ENCODE measurements at places on chromosomes 13 and 19.

DNA sequence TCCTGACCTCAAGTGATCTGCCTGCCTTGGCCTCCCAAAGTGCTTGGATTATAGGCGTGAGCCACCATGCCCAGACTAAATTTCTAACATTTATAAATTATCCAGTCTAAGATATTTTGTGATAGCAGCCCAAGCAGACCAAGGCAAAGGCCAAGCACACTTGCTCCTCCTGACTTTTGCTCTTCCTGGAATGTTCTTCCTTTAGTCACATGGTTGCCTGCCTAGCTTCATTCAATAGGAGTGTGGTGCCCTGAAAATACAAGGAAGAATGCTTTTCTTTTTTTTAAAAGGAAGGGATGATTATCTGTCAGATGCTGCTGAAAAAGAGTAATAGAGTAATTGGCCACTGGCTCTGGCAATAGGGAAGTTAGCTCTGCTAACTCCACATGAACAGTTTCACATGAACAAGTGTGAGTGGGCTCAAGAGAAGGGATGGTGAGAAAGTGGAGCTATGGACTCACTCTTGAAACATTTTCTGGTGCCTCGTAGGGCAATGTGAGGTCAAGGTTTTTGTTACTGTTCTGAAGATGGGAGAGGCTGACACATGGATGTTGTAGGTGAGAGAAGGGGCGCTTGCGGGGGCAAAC lies 47.1 kb downstream of the USPL1 start:
- DNase-seq, result no peak

DNA sequence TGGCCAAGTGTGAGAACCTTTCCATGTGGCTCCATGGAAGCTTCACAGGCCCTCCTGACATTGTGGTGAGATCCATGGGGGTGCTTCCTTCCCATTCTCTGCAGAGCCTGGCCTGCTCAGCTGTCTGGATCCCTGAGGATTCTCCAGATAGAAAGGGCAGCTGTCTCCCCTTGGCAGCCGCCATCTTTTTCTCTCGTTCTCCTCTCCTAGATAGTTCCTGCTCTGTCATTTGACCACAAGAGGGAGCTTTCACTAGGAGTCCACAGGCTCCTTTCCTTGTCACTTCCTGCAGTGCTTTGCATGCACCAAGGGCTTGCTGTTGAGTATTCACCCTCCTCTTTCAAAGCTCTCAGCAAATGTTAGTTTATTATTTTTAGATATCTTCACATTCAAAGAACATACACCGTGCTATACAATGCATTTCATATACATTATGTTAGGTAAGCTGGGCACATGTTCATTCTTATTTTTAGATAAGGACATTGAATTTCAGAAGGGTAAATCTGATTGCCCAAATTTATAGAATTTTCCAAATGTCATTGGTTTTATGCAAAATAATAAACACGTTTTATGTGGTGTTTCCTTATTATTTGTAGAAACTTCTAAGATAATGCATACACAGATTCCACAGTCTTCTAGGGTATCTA lies 133.2 kb downstream of the FRY start:
- DNase-seq, result no peak

DNA sequence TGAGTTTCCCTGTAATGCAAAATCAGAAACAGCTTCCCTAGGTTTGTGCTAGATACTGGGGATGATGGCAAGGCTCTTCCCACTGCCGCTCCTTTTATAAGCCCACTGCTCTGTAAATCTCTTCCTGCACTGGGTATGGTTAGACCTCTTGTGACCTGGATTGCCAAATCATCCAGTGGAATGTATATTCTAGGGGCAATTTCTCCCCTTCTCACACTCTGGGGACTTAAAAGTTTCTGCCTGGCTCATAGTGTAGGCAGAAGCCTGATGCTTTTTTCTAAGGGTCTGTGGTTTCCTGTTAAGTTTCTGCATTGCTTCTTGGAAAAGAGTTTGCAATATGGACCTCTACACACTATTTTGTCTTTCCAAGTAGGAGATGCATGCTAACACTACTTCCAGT lies 1582.0 kb upstream of the PCDH20 start:
- no peak for DNase-seq

GRCh38 chr19:35608251-35608650 lies 4.3 kb upstream of the HAUS5 start:
- DNase-seq, result no peak

DNA sequence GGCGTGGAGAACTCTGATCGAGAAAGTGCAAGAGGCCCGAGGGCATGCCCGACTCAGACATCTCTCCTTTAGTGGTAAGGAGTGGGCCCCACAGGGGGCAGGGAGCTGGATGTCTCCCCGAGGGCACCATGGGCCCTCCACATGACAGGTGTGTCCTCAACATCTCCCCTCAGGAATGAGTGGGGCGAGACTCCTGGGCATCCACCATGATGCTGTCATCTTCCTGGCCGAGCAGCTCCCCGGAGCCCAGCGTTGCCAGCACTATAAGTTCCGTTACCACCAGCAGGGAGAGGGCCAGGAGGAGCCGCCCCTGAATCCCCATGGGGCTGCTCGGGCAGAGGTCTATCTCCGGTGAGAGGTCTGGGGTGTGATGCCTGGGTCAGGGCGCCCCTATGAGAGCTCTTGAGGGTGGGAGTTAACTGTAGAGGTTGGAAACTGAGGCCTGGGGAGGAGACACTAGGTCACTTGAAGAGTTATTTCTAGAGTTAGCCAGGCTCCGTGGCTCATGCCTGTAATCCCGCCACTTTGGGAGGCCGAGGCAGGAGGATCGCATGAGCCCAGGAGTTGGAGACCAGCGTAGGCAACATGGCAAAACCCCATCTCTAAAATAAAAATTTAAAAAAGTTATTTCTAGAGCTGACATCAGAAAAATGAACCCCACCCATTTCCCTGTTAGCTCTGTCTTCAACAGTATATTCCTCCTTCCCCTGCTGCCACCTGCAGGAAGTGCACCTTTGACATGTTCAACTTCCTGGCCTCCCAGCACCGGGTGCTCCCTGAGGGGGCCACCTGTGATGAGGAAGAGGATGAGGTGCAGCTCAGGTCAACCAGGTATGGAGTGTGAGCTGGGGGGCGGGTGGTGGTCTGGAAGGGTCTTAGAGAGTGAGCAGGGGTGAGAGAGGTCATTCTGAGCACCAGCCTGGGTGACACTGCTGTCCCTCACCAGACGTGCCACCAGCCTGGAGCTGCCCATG lies 5.1 kb downstream of the IGFLR1 start:
- no peak for DNase-seq

DNA sequence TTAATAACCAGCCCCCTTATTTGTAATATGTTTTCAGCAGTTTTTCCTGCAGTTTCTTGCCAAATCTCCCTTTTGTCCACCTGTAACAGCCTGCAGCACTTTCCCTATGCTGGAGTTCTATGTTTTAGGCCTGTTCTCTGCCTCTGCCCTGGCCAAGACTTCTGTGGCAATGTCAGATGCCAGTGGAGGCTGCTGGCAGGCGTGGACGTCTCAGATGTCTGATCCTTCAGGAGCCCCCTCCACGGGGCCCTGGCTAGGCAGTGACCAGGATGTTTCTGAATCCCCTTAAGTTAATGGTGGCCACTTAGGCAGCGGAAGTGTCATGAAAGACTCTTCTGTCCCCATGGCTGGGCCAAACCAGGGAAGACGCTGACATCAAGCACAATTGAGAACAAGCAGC lies 40.8 kb downstream of the SIPA1L3 start:
- DNase-seq, result no peak

- DNase-seq, result no peak
Observed at GRCh38 chr19:56813531-56813930, 27.0 kb downstream of the PEG3 start.

DNA sequence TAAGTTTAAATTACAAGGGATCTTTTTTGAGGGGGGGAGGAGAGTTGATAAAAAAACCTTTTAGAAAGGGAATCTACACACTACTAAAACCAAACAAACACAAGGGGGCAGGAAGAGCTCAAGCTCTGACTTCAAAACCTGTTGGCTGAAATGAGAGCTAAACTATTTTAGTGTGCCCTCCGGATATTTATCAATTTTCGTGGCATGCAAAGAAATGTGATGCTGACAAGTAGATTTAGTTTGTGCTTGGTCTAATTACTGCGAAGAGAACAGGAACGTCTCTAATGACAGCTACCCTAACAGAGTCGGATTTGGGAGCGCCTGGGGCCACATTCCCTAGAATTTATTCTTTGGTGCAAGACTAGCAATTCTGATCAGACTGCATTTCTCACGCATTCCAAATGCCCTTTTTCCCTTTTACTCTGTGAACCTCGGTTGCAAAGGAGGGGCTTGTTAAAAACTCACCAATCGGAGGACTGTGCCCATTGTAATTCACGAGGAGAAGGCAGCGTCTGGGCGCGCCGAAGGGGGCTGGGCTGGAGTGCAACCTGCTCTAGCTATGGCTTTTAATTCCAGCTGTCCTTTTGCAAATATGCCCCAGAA lies 802 bp upstream of the FREM2 start:
- no peak for DNase-seq

DNA sequence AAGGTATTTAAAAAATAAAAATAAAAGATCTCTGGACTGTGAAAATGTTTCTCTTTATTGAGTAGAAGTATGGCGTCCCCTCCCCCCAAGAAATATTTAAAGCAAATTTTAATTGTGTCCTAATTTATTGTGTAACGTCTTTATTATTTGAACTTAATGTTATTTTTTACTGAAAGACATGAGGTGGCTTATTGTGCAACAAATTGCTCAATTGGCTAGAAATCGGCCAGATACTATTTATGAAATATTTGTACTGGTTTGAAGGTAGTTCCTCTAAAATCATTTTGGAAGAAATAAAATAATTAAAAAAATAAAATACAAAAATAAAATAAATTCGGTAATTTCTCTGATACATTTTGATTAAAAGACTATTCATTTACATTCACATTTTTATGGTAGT lies 162.3 kb downstream of the DACH1 start:
- DNase-seq, result no peak

- DNase-seq, result no peak
Observed at GRCh38 chr13:33127009-33127551, 110.9 kb downstream of the KL start.

- DNase-seq, result no peak
Observed at GRCh38 chr19:38650911-38651584, 3.6 kb downstream of the ACTN4 start.

- DNase-seq, result no peak
Observed at GRCh38 chr19:17679526-17680229, 8.5 kb downstream of the UNC13A start.

- DNase-seq, result no peak
Observed at GRCh38 chr19:28934631-28935030, 278.3 kb downstream of the UQCRFS1 start.

GRCh38 chr13:45040622-45041021 lies 51.3 kb downstream of the GPALPP1 start:
- DNase-seq, result no peak

GRCh38 chr19:440391-441212 lies 20.2 kb downstream of the SHC2 start:
- DNase-seq, result no peak

DNA sequence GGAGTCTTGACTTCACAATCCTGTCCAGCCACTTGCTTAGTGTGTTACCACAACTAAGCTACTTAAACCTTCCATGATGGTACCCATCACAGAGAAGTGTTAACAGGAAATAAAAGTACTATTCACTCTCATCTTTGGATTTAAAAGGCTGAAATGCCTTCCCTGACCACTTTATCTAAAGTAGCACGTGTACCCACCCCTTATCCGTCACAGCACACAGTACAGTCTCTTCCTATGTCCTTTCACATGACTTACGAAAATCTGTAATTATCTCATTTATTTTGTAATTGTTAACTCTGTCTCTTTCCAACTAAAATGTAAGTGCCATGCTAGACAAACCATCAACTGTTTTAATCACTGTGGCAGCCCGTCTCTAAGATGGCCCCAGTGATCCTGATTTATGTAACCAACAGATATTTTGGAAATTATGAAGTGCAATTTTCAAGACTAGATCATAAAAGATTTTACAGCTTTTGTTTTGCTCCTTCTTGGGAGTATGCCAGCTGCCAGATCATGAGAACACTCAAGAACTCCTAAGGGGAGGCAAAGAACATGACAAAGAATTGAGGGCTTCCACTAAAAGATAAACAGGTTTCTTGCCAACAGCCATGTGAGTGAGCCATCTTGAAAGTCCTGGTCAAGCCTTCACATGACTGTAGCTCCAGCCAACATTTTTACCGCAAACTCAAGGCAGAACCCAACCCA lies 44.9 kb downstream of the DIAPH3 start:
- no peak for DNase-seq

Measured in osteocyte (in vitro differentiated cells).